ENCODE measurements at places on chromosomes 11 and 22.

DNA sequence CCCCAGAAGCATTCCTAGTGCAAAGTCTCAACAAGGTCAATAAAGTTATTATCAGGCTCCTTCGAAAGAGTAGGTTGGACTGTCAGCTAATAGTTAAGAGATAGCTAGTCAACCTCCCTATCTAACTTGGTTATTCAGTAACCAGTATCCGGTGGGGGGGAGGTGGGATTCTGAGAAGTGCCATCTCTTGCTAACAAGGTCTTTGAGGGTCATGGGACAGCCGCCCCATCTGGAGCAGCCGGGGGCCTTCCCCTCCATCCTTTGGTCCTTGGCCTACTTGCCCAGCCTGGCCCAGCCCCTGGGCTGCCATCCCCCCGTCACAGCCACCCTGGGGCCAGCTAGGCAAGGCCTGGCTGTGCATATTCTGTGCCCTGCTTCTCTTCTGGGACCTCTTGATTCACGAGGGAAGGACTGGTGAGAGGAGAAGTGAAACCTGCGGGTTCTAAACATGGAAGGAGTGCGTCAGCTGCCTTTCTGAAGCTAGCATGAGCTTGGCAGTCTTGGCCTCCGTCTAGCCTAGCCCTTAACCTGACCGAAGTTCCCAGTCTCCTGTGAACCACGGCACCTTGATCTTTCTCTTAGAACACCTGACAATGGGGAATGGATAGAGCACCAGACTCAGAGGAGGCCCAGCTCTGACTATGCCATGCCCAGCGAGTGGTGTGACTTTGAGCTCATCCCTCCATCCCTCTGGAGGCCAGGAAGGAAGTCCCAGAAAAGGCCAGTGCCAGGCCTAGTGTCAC, 9.3 kb downstream of the SLC37A2 start:
- DNase-seq: no peak

DNA sequence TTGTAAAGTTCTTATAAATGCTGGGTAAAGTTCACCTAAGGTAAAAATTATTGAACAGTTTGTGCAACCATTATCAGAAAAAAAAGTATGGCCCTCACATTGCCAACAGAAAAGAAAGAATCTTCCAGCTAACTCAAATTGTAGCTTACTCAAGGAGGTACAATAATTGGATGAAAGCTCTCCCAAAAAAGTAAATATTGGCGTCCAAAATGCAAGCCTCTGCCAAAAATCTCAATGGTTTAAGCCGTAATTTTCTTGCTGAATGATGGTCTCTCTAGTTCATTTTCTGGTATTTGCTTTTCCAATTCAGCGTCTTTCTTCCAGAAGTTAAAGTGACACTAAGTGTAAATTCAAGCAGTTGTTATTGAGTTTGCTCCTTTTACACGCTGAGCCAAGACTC, 727.3 kb downstream of the LRRC4C start:
- no peak for DNase-seq

DNA sequence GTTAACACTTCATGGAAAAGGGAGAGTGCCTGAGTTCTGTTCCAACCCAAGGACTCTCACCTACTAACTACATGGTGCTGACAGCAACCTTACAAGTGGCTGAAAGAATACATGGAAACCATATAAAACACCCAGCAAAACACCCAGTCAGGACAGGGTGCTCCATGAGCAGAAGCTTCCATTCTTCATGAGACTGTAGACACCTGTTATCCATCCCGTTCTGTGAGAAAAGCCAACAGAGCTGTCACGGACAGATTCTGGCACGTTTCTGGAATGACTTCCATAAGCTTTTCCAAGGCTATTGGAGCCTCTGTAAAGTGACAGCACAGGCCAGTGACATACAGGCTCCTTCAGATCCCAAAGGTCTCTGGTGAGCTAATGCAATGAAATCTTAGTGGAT, 23.2 kb downstream of the PRR14L start:
- DNase-seq: no peak

DNA sequence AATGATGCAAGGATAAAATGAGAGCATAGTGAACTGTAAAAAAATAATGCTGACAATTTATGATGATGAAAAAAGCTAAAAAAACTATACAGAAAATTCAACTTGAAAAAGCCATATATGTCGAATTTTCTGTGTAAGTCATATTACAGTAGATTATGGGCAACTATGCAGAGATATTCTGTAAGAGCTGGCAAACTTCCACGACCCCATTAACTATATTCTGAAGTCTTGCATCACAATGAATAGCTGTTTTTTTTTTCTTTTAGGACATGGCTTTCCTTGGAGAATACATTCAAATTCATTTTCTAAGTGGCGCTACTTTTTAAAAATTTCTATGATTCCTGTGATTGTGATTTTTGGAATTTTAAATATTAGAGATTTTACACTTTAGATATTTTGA, 18.4 kb downstream of the PSMD13 start:
- DNase-seq: peak; percentile 24

DNA sequence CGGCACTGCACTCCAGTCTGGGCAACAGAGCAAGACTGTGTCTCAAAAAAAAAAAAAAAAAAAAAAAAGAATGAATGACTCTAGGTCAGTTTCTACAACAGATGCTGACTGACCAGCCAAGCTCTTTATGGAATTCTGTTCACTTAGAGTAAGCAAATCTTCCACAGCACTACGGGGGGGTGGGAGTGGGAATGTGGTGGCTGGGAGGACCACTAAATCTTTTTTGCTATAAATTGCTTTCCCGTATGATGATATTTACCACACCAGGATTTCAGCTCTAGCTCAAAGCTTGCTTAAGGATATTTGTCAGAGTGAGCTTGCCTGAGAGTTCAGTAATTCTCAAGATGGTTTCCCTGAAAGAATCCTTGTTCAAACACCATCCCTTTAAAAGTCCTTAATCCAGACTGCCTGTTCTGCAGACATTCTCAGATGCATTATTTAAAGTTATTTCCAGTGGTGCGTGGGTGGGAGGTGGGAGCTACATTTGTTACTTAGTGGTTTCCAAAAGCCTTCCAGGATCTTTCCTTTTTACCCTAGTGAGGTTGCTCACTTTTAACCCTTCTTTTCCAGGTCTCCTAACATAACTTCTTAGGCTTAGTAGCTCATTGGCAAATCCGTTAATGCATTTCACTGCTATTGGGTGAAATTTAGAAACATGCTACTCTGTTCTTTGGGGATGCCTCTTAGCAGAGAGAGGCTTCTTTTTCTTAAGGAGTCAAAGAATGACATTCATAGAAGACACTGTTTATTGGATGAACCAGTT, 65.9 kb downstream of the UBASH3B start:
- no peak for DNase-seq

DNA sequence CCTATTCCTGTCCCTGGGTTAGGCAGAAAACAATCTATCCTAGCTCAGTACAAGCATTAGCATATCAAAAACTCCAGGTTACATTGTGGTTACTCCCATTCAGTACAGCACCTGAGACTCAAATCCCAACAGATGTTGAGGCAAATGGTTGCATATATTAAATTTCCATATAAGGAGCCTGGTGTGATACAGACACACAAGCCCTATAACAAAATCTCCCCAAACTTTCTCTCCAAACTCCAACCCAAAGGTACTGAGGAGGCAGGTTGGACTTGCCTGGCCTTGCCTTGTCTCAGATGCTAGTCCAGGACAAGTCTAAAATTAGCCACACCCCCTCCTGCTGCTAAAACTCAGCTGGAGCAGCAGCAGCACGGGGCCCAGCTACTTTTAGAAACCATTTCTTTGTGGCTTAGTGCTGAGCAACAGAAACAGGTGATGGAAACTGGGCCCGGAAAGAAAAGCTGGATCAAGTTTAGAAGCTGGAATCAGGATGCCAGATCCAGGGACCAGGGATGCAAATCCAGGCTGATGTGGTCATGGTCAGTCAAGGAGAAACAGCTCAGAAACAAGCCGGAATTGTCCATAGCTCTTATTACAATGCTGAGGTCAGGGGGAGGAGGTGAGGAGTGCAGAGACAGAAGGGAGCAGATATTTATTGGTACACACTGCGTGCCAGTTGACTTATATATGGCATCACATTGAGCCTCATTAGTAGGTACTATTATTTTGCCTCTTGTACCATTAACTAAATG, 73.7 kb upstream of the AMOTL1 start:
- no peak for DNase-seq

- no peak for DNase-seq
These were observed 2.3 kb downstream of the AP5B1 start for GRCh38 chr11:65778431-65778900.

DNA sequence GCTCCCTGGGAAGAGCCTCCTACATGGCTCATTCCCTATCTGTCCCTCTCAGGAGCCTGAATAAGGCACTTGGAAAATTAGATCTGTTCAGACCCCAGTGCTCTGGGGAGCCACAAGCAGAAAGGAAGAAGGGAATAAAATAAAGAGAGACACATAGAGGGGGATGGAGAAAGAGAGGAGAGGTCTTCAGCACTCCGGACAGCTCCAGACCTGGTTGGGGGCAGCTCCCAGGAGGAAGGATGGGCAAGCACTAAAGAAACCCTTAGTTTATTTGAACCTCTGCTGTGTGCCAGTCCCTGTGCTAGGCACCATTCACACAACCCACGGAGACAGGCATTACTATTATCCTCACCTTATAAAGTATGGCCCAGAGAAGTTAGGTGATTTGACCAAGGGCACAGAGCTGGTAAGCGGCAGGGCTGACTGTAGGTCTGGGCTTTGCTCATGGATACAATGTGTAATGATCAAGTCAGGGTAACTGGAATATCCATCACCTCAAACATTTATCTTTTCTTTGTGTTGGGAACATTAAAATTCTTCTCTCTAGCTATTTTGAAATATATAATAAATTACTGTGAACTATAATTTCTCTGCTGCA, 53.7 kb upstream of the LRRC32 start:
- no peak for DNase-seq

DNA sequence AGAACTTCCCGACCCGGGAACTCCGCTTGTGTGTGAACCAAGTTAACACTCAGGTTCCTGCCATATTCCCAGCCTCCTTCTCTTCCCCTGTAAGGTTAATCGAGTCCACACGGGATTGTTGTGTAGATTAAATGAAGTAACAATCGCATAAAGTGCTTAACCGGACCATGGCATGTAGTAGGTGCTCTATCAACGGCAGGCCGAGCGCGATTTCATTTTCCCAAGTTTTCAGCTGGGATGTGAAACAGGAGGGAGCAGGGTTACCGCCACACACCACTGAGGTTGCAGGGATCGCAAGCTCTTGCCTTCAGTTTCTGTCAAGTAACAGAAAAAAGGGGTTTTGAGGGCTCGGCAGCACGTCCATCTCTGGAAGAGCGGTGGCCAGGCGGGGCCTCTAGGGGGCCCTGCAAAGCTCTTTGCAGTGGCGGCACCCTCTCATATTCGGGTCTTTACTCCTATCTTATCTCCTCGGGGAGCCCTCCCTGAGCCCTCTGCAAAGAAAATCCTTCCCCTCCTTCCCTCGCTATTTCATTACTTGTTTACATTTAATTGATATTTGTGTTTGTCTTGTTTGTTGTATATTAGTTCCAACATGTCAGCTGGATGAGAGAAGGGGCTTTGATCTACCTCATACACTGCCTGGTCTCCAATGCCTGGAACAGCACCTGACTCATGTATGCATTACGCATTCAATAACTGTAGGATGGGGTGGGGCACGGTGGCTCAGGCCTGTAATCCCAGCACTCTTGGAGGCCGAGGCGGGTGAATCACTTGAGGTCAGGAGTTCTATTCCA, 816 bp upstream of the PLEKHA7 start:
- no peak for DNase-seq

DNA sequence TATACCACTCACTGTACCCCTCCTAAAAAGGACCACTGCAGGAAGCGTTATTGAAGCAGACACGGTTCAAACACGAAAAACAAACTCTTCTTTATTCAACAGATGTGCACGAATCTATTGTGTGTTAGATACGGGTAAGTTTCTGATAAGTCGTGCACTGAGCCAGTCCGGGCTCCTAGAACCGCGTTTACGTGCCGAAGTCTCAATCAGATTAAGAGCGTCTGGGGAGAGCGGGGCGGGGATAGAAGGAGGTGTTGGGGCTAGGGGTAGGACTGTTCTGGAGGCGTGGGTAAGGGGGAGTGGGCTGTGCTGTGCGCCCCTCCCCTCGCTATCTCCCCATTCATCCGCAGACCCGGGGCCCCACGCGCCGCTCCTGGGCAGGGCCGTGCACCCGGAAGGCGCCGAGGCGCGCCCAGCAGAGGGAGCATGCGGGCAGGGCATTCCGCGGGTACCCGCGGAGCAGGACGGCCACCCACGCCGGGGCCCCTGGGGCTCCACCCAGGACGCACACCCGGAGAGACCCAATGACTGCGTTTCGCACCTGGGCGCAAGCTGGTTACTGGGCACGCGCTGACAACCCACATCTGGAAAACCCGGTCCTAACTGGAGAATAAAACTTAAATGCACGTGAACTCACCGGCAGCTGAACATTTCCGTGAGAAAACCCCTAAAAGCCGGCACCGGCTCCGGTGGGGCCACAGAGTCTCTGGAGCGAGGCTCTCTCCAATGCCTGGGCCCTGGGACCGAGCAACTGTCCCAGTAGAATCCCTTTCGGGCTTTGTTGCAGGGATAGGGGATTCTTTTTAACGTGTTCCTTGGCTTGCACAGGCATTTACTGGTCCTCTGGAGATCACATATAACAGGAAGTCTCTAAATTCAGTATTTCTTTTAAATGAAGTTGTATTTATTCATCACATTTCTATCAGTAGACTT, 40.6 kb downstream of the WEE1 start:
- peak; percentile 72 for DNase-seq

- no peak for DNase-seq
These were observed 48.7 kb downstream of the TSPAN18 start for GRCh38 chr11:44775366-44775984.

- no peak for DNase-seq
These were observed 14.2 kb downstream of the LRP5 start for GRCh38 chr11:68326334-68327215.

- peak; percentile 89 for DNase-seq
These were observed 58.1 kb downstream of the CHRDL2 start for GRCh38 chr11:74672956-74673692.

GRCh38 chr11:64724863-64725532, 2.0 kb upstream of the NRXN2 start:
- no peak for DNase-seq

Measured in fibroblast of skin of left quadriceps (primary cell).